NCI-H226 (cell line): ENCODE measurements at places on chromosomes 13 and 19.

DNA sequence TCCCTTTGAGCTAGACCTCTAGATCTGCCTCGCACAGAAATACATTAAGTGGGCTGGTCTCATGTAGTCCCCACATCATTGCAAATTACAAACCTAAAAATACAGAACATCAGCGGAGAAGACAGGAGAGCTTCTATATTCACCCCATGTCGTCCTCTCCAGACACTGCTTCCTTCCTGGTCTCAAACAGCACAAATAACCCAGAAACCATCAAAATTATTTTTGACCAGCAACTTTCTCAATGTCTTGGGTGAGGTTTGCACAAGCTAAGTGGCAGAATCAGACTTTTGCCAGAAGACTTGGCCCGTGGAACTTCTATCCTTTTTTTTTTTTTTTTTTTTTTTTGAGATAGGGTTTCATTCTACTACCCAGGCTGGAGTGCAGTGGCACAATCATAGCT, 28.2 kb downstream of the CLEC17A start:
- no peak for DNase-seq

- DNase-seq: no peak
Measured at GRCh38 chr13:20142023-20142926, 18.6 kb downstream of the GJA3 start.

GRCh38 chr19:2288818-2289713, 7.1 kb upstream of the PEAK3 start:
- no peak for DNase-seq

DNA sequence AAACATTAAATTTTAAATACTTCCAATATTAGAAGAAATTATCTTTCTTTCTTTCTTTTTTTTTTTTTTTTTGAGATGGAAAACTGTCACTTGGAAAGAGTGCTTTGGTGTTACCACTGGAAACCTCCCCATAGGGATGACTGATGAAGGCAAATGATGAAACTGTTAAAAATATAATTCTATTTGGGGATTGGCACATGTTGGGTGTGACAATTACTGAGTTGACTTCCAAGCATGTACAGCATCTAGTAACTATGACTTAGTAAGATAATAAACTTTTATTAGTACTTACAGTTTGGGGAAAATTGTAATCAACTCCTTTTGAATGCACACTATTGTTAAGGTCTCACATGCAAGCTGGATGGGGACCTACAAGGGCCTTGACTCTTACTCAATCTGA, 592.5 kb downstream of the KCTD12 start:
- DNase-seq: peak; percentile 17

- no peak for DNase-seq
Measured at GRCh38 chr13:74696148-74696922, 562.1 kb upstream of the KLF12 start.

DNA sequence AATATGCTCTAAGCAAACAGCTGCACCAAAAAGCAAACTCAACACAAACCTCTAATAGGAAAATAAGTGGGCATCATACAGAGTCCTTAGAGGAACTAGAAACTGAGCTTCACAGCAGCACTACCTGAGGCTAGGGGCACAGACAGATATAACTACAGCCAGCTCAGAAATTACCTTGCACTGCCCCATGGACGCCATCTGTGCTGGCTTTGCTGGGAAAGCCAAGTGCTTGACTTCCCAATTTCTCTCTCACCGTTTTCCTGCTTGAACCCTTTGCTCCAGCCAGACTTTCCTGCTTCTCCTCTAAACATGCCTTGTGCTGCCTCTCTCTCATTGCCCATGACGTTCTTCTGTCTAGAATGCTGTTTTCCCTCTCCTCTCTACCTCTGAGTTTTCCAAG, 29.3 kb downstream of the MTUS2 start:
- DNase-seq: no peak

- no peak for DNase-seq
Measured at GRCh38 chr19:9309974-9310446, 372 bp upstream of the ZNF699 start.

DNA sequence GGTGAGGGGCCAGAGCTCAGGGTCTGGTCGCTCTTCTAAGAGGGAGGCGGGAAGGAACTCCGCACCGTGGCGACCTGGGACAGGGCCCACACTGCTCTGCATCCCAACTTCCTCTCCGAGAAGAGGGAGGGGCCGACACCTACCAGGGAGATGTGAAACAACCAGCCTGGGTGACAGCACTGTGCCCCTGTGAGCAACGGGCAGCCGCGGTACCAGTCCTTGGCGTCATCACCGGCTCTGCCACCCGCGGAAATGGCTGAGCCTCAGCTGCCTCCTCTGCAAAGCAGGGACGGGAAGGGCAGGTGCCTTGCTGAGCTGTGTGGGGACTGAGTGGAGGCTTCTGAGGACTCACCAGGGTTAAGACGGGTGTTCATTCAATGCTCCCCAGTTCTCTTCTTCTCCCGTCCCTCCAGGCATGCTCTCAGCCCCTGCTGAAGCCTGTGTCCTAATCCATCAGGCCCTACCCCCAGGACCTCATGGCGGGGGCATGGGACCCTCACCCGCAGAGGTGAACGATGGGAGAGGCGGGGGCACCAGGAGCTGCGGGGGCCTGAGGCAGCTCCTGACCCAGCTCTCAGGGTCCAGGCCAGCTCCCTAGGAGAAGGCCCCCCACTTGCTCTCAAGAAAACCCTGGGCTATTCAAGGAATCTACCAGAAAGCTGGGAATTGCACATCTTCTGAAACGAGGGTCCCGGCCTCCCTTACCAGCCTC, 9.3 kb downstream of the ZNF787 start:
- no peak for DNase-seq

DNA sequence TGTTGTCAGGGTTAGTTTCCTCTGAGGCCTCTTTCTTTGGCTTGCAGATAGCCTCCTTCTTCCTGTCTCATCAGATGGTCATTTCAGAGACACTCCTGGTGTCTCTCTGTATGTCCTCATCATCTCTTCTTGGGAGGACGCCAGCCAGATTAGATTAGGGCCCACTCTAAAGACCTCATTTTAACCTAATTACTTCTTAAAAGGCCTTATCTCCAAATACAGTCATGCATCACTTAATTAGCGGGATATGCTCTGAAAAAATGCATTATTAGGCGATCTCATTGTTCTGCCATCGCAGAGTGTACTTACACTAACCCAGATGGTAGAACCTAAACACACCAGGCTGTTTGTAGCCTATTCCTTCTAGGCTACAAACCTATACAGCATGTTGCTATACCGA, 89.0 kb downstream of the CDK8 start:
- no peak for DNase-seq

- DNase-seq: no peak
Measured at GRCh38 chr13:48778610-48779009, 124.9 kb downstream of the CYSLTR2 start.
